RPMI8226 (cell line): ENCODE measurements at places on chromosomes 12 and 14.

DNA sequence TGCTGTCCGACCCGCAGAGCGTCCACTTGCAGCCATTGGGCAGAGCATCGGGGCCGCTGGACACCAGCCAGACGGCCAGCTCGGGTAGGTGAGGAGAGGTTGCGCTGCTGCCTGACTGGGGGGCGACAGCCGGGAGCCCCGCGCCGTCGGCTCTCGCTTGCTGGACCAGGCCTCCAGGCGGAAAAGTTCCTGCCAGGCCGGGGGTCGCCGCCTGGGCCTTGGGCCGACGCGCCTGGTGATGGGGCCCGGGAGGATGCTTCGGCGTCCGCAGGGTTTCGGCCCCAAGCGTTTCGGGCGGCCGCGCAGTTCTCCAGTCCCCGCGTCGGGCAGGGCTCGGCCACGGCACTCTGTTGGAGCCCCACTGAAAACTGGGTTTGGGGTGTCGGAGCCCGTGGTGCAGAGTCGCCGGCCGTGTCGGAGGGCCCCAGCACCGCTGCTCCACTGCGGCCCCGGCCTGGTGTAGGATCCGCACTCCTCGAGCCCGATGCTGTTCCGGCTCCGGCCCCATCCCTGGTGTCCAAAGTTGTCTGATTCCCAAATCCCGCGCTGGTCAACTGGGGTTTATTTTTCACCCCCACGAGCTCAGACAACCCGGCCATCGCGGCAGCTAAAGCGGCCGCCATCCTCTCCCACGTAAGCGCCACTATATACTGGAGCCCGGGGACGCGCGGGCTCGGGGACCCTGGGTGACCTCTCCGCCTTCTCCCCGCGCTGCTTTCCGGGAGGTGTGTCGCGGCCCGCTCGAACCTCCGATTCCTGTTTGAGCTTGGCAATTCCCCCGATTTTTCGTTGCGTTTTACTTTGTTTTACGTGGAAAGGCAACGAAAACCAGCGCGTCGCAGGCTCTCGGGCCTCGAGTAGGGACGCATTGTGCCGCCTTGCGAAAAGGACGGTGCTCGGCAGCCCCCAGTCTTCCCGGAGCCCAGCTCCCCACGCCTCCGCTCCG, 872 bp downstream of the VSX2 start:
- DNase-seq, result no peak

DNA sequence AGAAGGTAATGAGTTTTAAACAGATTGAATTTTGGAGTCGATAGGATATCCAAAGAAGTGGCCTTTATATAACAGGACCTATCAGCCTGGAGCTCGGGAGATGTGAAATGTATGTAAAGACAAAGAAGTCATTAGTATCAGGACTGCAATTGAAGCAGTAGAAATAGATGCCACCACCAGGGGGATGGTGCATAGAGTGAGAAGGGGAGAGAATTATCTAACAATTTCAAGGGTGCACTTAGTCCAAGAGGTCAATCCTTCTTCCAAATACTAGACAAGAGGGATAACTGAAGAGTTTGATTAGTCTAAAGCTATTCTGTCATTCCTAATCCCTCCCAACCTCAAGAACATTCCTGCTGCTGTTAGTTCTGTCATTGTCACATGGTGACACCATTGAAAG, 127.8 kb downstream of the CFAP54 start:
- DNase-seq, result peak; percentile 13

DNA sequence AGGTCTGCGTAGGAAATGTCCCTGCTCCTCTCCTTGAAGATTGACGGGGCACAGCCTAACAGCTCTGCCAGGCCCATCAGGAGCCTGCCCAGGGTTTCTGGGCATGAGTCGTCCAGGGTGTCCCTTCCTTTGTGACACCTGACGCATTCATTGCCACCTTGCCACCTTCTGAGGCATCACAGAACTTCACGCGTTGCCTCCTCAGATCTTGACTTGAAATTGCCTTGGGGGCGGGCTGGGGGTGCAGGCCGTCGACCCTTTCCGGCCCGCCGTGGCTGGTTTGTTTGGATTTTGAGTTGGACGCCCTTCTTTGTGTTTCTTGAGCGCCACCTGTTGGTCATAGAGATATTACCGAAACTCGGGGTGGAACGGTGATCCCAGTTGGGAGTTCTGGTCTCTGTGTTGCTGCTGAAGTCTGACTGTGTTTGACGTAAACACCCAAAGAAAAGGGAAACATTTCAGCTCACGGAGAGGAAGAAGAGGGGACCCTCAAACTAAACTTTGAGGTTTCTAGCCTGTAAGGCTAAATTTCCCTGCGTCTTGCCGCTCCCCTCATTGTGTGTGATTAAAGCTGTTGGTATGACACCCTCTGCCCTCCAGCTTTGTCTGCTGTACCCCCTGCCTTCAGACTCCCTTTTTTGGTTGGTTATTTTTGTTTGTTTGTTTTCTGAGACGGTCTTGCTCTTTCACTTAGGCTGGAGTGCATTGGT, 44.6 kb downstream of the MLXIP start:
- DNase-seq, result peak; percentile 70

- no peak for DNase-seq
Observed at GRCh38 chr14:92473261-92473968, 40.2 kb upstream of the RIN3 start.

DNA sequence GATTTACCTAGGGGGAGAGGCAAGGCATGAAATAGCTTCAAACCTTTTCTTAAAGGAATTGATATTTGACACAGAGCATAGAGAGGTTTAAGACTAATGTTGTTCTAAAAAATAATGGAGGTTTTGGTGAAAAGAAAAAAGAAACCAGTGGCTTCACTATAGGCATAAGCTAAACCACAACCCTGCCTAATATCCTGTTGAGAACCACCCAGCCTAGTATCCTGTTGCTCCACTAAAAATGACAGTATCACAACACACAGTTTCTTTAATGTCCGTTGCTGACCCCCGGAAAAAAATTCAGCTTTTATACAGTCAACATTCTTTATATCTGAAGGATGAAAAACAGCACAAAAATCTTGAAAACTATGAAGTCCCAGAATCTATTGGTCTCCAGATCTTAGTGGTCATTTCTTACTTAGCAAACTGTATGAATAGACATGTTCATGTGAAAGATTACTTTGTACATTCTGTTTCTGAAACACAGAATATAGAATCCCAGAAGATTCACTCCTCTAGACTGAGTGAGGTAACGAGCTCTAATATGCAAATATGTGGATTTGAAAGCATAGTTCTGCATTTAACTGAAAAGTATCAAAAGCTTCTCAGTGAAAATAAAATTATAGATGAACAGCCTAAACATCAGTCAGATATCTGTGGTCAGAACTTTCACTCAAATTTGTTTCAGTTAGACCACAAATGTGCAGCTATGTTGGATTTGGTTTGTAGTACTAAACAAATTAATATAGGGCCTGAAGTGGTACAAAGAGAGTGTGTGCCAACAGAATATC, 40.5 kb downstream of the GALC start:
- DNase-seq, result no peak
